ENCODE measurements at places on chromosomes 13 and 19. TPM values are rescaled to one million over a fixed set of nuclear protein-coding genes. Genes with fewer than 3 reads are reported as not detected.

HCST gene
- 3.1 TPM for polyA plus RNA-seq

DNA sequence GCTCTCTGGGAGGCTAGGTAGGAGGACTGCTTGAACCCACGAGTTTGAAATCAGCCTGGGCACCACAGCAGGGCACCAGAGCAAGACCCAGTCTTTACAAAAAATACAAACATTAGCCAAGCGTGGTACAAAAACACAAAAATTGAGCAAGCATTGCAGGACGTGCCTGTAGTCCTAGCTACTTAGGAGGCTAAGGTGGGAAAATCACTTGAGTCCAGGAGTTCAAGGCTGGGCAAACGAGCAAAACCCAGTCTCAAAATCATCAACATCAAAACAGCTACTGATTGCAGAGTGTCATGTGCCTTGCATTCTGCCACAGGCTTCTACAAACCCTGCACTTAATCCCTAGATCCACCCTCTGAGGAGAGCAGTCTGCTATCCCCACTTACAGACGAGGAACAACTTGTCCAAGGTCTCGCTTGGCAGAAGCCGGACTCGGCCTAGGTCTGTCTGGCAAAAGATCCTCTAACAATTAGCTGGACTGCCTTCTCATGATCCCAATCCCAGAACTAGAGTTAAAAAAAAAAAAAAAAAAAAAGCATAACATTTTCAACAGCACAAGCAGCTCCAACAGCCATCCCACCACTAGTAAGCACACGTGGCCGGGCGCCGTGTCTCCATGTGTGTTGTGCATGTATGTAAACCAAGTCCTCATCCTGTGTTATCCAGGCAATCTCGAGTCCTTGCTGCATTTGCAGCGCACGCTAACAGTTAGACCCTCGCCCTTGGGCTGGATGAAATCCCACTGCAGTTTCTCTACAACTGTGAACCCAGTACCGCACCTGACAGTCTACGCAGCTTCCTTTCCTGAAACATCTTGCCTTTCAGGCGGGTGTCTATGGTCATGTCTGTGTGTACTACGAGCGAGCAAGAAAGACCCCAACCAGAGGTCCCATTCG lies 2.0 kb downstream of the PPP6R1 start:
- DNase-seq, result no peak

FFAR2 gene
- polyA plus RNA-seq, result 0.19 TPM

DNA sequence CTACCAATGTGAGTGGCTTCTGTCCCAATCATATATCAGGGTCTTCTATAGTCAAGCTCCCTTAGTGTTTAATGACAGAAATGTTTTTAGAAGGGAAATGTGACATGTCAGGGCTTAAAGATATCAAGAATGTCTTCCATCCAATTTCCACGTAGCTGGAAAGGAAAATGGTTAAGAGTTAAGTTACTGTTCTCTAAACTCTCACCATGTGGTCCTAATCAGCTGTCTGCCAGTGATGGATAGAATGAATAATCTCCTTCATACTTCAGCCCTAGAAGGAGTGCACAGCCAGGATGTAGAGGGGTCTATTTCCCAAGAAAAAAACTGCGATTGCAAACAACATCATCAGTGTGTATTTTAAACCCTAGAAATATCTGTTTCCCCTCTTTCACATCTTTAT lies 36.3 kb downstream of the FLT1 start:
- DNase-seq, result no peak

GRK1 gene
- not detected for polyA plus RNA-seq

GRCh38 chr13:99465454-99465853 lies 35.8 kb upstream of the TM9SF2 start:
- DNase-seq, result no peak

DNA sequence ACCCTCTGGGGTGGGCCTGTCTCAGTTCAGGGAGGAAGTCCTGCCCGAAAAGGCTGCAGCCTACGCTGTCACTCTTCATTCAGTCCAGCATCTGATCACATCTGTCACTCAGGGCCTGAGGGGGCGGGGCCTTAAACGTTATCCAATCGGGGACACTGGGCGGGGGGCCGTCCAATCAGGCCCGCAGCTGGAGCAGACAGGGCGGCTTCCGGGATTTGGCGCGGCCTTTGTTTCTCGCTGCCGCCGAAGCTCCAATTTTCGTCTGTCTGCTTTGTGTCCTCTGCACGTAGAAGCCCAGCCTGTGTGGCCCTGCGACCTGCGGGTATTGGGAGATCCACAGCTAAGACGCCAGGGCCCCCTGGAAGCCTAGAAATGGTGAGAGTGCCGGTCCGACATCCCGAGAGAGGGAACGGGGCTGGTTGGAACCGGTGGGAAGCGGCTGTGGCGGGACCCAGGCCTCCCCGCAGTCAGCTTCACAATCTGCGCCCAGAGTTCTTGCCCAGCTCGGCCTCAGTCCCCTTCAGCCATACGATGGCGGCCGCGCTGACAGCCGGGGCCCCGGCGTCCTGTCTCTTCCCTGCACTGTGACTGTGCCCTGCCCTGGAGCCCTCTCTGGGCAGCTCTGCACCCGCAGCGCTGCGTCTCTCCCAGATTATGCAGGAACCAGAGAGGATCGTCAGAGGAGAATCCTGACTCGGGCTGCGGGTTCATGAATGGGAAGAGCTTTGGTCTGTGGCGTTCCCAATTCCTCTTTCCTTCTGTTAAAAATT lies at the start of gene ZNF730:
ZNF730 (plus strand) TSS at position 224 of the 770 bp plus-strand sequence; CDS start at position 373, 149 bp downstream.
- peak; percentile 83 for DNase-seq

DNA sequence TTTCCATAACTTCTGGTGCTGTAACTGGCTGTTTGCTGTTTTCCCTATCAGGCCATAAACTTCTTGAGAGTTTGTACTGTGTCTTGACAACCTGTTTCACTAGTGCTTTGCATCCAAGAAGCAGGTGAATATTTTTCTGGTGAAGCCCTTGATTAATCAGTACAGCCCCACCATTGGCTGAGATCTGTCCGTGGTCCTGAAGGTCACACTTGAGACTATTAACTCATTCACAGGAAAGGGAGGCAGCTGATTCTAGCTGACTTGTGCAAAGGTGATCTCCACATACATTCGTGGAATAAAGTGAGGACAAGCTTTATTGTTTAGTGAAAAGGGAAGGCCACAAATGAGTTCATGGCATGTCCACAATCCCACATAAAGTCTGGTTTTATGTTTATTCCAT lies 61.4 kb upstream of the ZNF835 start:
- no peak for DNase-seq

GRCh38 chr13:48132961-48133360 lies 38.1 kb upstream of the MED4 start:
- DNase-seq, result no peak

DNA sequence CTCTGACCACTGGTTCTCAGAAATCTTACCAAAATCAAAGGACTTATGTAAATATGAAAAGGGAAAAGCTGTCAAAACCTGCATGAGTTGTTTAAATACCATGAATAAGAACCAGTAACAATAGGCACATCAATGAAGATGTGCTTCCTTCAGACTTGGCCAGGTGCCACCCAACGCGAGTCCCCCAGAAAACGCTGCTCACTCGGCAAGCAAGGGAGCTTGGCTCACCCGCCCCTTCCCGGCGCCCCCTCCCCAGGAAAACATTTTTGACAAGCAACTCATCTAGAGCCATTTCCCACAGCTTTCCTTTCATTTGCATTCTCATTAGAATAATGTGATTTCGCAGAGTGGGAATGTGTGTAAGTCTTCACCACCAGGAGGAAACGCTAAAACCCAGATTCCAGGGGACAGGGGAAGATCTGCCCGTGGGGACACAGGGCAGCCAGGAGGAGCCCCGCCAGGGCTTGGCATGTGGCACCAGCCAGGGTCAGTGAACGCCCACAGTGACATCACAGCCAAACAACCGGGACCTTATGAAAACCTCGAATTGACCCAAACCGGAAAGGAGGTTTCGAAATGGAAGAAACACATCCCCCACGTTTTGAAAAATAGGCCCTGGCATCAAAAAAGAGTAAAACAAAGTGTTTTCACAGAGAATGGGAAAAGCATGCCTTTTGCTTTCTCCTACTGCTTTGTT lies 366.2 kb upstream of the TSHZ3 start:
- peak; percentile 9 for DNase-seq

DNA sequence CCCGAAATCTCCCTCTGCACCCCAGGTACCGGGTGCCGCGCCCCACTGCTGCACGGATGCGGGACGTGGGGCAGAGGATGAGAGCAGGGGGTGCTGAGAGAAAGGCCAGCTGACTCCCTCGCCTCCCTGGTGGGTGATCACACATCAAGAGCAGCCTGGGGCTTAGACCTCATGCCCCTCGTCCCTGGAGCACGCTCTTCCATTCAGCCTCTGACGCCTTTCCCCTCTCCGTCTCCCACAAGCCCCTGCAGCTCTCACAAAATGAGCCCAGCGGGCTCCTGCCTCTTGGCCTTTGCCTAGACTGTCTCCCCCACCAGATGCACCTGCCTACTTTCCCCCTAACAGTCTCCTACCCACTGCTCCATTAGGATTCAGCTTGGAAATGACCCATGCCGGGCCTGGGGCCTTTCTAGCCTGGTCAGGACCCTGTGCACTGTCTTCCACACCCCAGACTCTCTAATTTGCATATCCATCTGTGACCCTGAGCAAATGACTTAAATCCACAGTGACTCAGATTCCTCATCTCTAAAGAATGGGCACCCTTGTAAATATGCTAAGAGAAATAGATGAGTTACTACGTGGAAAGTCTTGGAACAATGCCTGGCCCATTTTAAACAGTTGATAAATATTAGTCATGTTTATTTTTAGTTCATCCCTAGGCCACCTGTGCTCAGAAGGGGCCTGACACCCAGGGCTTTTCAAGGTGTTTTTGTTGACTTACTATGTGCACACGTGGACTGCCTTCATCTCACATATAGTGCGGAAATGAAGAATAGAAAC lies 582 bp upstream of the PTPRH start:
- DNase-seq, result no peak
